Dermis microvascular lymphatic vessel endothelial cell (primary cell): ENCODE measurements at places on chromosomes 5 and 9. TPM values are rescaled to one million over a fixed set of nuclear protein-coding genes. Genes with fewer than 3 reads are reported as not detected.

Gene STKLD1
- 0.26 and 0.38 TPM in 2 replicates for total RNA-seq

Gene PRR16
- total RNA-seq, result not detected in 2 replicates

Gene COX7C
- total RNA-seq, result 193 and 215 TPM in 2 replicates

Gene HINT1
- 199 and 247 TPM in 2 replicates for total RNA-seq

Gene NR2F1
- 41.5 and 102 TPM in 2 replicates for total RNA-seq

DNA sequence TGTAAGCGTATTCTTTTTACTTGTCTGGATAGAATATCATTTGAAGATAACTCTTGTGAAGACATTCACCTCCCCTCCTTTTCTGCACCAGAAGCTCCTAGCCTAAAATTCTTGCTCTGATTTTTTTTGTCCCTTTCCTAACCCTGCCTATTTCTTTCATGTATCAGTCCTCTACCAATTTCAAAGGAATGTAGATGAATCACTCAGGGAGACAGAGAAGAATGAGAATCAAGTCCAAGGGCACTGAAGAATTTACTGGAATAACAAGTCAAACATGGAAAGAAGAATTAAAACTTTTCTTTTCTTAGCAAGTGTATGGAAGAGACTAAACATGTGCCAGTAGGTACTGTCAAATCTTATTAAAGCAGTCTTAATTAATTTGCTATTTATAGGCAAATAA, 618.7 kb downstream of the DNAH5 start:
- DNase-seq, result no peak

- no peak for DNase-seq
These were observed 71.1 kb downstream of the EHMT1 start for GRCh38 chr9:137689745-137690529.

DNA sequence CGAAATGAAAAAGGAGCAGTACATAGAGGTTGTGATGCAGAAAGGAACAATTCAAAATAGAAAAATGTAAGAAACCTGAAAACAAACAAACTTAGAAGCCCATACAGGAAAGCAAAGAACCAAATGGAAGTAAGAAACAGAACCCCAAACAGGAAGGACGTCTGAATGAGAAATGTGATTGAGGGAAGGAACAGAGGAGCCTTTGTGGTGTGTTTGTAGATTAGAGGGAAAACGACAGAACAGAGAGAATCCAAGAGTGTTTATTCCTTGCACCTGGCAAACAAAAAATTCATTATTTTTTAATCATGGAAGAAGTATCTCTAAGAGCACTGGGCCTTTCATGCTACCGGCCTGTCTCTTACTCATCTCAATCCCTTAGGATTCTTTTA, 67.8 kb upstream of the ZSWIM6 start:
- no peak for DNase-seq

DNA sequence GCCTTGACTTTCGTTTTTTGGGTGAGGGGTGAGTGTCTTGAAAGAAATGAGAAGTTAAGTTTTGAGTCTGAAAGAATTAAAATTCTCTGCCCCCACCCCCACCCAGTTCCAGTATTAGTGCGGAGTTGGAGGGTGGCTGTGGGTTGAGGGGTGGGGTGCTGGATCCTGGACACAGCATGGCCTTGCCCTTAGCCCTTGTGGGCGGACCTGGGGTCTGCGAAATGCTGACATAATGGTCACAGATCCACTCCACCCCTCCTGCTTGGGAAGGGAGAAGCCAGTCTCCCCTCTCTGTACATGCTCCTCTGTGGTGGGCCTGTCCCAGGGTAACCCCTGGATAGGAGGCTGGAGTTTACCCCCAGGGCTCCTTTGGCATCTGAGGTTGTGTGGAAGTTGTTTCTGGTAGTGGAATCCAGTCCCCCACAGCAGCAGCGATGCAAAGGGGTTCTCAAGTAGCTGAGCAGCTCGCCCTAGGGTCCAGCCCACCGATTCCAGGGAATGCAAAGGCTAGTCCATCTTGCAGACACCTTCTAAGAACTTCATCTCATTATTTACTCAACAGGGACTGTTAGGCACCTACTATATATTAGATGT, 42.8 kb upstream of the TCF7 start:
- DNase-seq, result no peak

- no peak for DNase-seq
These were observed 319.7 kb upstream of the WWC1 start for GRCh38 chr5:167971706-167972105.

GRCh38 chr5:178474562-178475184, 115.5 kb downstream of the COL23A1 start:
- DNase-seq, result no peak

DNA sequence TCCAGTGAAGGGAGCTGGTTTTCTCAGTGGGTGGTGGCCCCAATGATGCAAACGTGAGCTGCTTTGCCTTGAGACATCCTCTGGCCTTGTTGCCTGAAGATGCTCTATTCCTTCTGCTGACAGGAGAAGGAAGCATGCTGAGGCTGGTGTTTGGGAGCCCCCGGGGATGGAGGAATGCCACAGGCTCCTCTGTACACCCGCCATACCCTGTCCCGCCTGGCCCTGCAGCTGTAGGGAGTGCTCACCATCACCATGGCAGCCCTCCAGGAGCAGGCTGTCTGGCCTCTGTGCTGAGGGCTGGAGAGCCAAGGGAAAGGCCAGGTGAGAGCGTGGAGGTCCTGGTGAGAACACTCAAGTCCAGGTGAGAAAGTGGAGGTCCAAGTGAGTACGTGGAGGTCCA, 134.4 kb downstream of the MRPL36 start:
- DNase-seq, result no peak

- no peak for DNase-seq
These were observed 262.5 kb downstream of the NFIB start for GRCh38 chr9:14051419-14051818.

DNA sequence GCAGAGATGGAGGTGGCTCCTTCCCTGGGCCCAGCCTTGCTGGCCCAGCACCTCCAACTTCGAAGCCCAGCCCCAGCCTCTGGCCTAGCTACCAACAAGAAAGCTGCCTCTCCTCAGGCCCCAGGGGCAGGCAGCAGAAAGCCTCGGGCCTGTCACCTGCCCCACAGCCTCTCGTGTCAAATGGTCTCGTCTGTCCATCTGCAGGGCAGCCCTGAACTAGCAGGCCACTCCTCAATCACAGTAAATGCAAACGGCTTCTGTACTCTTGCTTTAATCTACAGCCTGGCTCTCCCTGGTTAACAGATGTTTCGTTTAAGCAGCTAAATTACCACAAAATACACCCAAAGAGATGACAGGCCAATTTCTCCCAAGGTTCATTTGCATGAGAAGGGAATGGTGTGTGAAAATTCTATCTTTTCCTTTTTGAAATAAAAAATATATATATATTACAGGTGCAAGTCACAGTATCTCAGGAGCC, 21.5 kb downstream of the VAV2 start:
- no peak for DNase-seq

- DNase-seq, result no peak
These were observed 15.5 kb upstream of the MRNIP start for GRCh38 chr5:179874136-179874535.

DNA sequence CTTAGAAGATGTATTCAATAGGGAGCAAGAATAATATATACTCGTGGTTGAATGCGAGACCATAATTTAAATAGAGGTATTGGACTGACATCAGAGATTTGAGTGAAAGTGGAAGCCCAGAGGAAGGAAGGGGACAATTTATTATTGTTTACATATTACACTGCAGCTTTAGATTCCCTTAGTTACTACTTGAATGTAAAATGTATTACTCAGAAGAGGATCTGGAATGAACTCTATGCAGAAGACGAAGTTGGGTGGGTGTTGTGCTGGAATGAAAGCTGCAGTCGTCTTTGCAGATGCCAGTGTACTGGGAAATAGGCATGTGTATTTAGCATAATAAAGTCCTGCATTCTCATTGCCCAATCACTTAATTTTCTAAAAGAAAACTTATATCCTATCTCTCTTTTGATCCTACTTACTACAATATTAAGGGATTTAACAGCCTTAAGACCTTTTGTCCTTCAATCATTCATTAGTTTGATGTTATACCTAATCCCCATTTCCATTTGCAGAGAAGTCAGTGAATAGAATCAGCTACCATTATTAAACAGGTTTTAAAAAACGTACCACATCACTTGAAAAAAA, 570.7 kb upstream of the WWC1 start:
- DNase-seq, result no peak
